ENCODE measurements at places on chromosomes 6 and 20.

DNA sequence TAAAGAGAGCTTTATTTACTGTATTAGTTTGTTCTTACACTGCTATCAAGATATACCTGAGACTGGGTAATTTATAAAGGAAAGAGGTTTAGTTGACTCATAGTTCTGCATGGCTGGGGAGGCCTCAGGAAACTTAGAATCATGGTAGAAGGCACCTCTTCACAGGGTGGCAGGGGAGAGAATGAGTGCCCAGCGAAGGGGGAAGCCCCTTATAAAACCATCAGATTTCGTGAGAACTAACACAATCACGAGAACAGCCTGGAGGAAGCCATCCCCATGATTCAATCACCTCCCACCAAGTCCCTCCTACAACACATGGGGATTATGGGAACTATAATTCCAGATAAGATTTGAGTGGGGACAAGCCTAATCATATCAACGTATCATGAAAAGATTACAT, 27.2 kb downstream of the ARID1B start:
- no peak for DNase-seq

GRCh38 chr6:166173281-166173951, 5.8 kb upstream of the TBXT start:
- DNase-seq = no peak

DNA sequence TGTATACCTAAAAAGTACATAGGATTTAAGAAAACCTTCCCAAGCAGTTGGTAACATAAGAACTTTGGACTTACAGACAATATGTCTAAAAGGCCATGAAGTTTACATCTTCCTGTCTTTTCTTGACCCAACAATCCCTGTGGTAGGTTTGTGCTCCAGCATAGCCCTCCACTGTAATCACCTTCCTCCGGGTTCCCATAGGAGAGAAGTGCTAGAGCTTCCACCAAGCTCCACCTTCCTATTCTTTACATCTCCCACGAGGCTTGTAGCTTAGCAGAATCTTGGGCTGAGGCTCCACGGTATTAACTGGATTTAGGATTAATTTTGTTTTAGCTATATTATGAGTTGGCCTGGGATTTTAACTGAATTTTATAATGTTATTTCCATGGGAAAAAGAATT, 23.3 kb downstream of the ADGRG6 start:
- no peak for DNase-seq

- no peak for DNase-seq
These were observed 10.6 kb upstream of the WFDC8 start for GRCh38 chr20:45589725-45590124.

GRCh38 chr6:83403191-83403590, 27.7 kb downstream of the ME1 start:
- DNase-seq = no peak

GRCh38 chr6:80480421-80481157, 374.1 kb downstream of the BCKDHB start:
- DNase-seq = peak; percentile 8

DNA sequence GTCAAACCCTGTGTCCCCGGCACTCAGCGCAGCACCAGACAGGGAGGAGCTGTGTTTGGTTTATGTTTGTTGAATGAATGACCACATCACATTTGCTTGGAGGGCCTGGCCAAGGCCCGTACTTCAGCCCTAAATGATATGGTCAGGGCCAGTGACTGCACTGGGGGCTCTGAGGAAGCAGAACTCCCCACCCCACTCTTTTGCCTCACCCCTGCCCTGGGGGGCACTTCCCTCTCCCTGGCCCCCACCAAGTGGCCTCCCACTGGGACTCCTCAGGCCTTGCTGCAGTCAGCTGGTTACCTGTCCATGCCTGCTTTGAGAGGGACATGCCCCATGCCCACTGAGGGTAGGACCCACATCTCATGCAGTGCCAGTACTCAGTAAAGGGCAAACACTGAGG, 2.9 kb downstream of the ADISSP start:
- no peak for DNase-seq
